ENCODE measurements at places on chromosomes 13 and 19.

DNA sequence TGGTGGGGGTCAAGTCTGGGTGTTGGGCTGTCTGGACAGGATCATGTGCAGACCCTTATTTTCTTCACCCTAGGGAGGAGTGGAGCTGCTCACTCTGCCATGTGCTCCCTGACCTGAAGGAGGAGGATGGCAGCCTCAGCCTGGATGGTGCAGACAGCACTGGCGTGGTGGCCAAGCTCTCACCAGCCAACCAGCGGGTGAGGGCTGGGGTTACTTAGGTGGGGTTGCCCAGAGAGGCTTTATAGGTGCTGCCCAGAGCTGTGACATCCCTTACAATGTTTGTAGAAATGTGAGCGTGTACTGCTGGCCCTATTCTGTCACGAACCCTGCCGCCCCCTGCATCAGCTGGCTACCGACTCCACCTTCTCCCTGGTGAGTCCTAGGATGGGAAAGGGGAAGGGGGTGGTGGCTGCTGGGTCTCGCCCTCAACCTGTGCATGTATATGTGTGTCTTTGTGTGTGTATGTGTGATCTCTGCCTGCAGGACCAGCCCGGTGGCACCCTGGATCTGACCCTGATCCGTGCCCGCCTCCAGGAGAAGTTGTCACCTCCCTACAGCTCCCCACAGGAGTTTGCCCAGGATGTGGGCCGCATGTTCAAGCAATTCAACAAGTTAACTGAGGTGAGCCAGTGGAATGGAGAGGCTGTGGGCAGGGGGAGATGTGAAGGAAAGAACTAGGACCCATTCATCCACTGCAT lies 5.1 kb downstream of the CHMP2A start:
- no peak for DNase-seq

DNA sequence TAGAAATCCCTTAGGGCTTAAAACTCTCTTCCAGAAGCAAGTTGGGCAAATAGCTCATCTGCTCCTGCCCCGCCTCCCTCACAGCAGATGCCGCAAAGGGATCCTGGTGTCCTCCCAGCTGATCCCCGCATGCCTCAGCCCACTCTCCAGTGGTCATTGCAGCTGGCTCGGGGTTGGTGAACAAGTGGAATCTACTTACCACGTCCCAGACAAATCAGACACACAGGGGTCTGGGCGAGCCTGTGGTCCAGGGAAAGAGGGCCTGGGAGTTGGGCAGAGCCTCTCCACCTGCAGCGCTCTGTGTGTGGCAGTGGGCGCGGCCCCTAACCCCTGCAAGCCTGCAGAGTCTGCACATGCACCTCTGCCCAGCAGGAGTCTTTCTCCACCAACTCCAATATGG lies 10.8 kb upstream of the C19orf33 start:
- DNase-seq, result no peak

DNA sequence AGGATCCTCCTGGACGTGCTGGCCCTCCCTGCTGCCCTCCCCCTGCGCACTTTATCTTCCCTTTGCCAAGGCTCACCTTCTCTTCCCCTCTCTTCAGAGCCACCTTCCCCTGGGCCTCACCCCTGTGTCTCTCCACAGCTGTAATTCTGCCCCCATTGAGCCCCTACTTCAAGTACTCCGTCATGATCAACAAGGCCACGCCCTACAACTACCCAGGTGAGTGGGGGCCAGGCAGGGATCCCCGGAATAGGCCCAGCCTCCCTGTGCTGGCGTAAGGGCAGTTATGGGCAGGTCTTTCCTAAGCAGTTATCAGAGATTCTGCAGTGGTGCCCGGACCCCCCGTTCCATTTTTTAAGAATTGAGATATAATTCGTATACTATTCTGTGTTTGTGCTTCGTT lies 3.1 kb downstream of the NDUFA3 start:
- no peak for DNase-seq

- no peak for DNase-seq
Measured at GRCh38 chr19:49362048-49362928, at the start of gene TEAD2. TSS of gene TEAD2 (minus strand) at chr19:49362416. CDS start at chr19:49360075, 2,341 bp downstream.

DNA sequence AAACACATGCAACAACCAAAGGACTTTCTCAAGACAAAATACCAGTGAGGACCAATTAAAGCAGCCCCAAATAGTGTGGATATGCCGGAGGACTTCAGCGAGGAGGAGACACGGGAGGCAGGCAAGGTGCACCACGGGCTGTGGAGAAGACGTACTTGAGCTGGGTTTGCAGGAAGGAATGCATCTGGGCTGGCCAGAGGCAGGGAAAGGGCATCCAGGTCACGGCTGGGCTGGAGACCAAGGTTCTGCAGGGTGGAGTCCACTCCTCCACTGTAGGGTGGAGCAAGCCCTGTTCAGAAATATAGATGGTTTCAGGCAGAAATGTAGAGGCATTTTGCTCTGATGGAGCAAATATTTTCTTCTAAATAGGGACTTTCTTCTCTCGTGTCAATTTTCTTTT lies 36.6 kb upstream of the MEDAG start:
- DNase-seq, result no peak

All from CD4-positive, alpha-beta T cell treated with Interleukin-2 at 100 ng/mL for 4 hours (primary cell).